ENCODE measurements at places on chromosomes 6 and 20. TPM values are rescaled to one million over a fixed set of nuclear protein-coding genes. Genes with fewer than 3 reads are reported as not detected.
A peak's percentile ranks its signal among the peaks of the same experiment; 100 is the strongest.

DNA sequence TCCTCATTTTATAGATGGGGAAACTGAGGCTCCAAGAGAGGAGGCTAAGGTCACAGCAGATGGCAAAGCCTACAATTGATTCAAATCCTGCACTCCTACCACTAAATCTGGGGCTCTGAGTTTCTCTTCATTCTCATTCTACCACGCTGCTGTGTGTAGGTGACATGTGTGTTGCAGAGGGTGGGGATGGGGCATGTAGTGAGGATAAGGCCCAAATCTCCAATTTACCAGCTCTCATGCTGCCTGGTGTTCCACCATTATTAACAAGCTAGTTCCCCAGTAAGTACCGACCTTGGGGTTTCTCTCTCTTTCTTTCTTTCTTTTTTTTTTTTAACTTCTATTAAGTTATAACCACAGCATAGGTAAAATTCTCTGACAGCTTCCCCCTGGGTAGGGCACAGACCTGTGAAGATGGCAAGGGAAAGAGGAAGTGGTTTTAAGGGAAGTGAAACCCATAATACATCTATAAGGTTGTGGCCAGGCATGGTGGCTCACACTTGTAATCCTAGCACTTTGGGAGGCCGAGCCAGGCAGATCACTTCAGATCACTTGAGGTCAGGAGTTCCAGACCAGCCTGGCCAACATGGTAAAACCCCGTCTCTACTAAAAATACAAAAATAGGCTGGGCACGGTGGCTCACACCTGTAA, 13.0 kb upstream of the MATN4 start:
- DNase-seq = no peak
- no peak overlapping the region for H3K4me3 ChIP-seq
- no peaks in the 10 kb centered on the region for H3K36me3 ChIP-seq
- peaks cover 6% of the 10 kb centered on the region for H3K4me1 ChIP-seq
- H3K27me3 ChIP-seq = peaks cover 16% of the 10 kb centered on the region

The BTN1A1 gene
- not detected for total RNA-seq

DNA sequence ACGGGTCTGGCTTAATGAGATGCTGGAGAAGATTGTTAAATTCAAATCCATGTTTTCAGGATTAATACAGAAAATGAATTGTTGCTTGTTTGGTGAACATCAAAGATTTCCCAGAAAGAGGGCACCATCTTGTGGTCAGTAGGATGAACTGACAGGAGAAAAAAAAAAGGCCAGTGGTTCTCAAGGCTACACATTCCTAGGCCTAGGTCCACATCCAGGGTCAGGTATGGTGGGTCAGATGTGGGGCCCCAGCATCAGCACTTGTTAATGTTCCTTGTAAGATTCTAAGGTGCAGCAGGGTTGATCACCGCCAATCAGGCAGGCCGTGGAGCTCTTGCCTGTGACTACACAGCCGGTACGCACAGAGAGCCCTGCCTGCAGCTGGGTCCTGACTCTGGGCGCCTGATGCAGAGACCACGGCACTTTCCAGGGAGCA, 34.0 kb upstream of the FOXO3 start:
- no peak overlapping the region for H3K27ac ChIP-seq
- H3K36me3 ChIP-seq = no peaks in the 10 kb centered on the region

The ZNF311 gene
- 0.17 TPM for total RNA-seq

The LRRC1 gene
- total RNA-seq = 7.8 TPM

- H3K27me3 ChIP-seq = peaks cover 2% of the 10 kb centered on the region
- H3K4me3 ChIP-seq = peak overlapping the region; percentile 37
- no peaks in the 10 kb centered on the region for H3K36me3 ChIP-seq
- H3K4me1 ChIP-seq = peaks cover 26% of the 10 kb centered on the region
- H3K27ac ChIP-seq = peak overlapping the region; percentile 95
Measured at GRCh38 chr20:50292591-50293283, 102.1 kb downstream of the CEBPB start.

The C20orf141 gene
- not detected for total RNA-seq

The KCNK15 gene
- not detected for total RNA-seq

DNA sequence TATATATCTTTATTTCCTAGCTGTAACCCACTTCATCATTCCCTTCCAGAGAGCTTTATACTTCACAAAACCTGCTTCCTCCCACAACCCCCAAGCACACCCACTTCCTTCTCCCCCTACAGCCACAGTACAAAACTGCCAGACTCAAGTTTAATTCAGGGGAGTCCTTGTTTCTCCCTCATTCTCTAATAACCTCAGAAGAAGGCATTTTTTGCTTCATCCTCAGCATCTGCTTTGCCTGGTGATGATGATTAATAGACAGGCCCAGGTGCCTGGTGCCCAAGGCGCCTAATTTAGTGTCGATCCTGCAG, 414.3 kb downstream of the KIF16B start:
- H3K27ac ChIP-seq = no peak overlapping the region
- H3K27me3 ChIP-seq = no peaks in the 10 kb centered on the region
- no peak for DNase-seq
- H3K4me3 ChIP-seq = no peak overlapping the region
- no peaks in the 10 kb centered on the region for H3K4me1 ChIP-seq
- no peaks in the 10 kb centered on the region for H3K36me3 ChIP-seq

The BCAS1 gene
- not detected for total RNA-seq

DNA sequence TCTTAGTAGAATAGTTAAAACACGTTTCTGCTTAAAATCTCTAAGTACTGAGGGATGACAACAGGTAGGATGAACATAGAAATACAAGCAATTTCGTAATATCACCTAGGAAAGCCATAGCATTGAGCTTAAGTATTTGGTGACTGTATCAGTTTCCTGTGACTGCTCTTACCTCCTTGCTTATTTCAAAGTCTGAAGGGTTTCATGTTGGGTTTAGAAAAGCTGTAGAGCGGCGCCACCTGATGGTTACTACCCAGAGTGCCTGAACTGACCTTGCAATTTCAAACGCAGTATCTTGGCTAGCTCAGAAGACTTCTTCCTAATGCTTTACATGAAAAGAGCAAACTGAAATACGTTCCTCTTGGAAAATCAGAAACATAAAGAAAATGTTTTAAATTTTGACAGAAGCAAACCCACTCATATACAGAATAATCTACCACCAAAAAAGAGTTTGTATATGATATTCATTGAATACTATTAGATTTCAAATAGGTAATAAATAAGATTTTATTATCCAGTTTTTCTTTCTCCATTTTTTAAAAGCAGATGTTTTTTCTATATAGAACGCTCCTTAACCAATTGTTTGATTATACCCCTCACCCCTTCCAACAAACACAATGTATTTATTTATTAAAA, 82.3 kb upstream of the RIPOR2 start:
- H3K4me1 ChIP-seq = peaks cover 57% of the 10 kb centered on the region
- H3K27ac ChIP-seq = no peak overlapping the region
- DNase-seq = peak; percentile 32
- H3K4me3 ChIP-seq = no peak overlapping the region
- H3K36me3 ChIP-seq = no peaks in the 10 kb centered on the region
- H3K27me3 ChIP-seq = no peaks in the 10 kb centered on the region

The VPS16 gene
- 35.0 TPM for total RNA-seq
